ENCODE measurements at places on chromosomes 1 and 21.

- no peak for DNase-seq
These were observed 198.2 kb upstream of the APP start for GRCh38 chr21:26368591-26369320.

GRCh38 chr1:201013991-201014815 lies 9.3 kb downstream of the KIF21B start:
- DNase-seq: no peak

GRCh38 chr1:24152631-24153494 lies 9.9 kb upstream of the IL22RA1 start:
- no peak for DNase-seq

DNA sequence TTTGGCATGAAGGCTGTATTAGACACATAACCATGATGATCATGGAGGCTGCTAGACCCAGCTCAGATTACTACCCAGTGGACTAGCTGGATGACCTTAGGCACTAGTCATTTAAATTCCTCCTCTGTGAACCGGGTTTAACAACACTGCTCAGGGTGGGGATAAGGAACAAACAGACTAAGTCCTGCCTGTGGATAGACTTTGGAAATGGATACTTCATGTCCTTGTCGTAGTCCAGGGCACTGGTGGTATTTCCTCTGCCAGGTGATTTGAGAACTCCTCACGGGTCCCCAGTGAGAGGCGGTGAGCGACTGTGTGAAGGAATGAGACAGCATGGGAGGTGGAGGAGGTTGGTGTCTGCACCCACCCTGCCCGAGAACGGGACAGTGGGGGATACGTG lies 72.9 kb upstream of the SELENON start:
- DNase-seq: no peak

- no peak for DNase-seq
These were observed 30.9 kb downstream of the LRRC8B start for GRCh38 chr1:89555550-89555949.
